CD4-positive, alpha-beta T cell (primary cell): ENCODE measurements at places on chromosomes 3 and 15. TPM values are rescaled to one million over a fixed set of nuclear protein-coding genes. Genes with fewer than 3 reads are reported as not detected.
A peak's percentile ranks its signal among the peaks of the same experiment; 100 is the strongest.

The NEK10 gene
- total RNA-seq, result 0.77 TPM

The DNAJA4 gene
- total RNA-seq, result 48.5 TPM

The PCOLCE2 gene
- not detected for total RNA-seq

The HTR3E gene
- total RNA-seq, result not detected

DNA sequence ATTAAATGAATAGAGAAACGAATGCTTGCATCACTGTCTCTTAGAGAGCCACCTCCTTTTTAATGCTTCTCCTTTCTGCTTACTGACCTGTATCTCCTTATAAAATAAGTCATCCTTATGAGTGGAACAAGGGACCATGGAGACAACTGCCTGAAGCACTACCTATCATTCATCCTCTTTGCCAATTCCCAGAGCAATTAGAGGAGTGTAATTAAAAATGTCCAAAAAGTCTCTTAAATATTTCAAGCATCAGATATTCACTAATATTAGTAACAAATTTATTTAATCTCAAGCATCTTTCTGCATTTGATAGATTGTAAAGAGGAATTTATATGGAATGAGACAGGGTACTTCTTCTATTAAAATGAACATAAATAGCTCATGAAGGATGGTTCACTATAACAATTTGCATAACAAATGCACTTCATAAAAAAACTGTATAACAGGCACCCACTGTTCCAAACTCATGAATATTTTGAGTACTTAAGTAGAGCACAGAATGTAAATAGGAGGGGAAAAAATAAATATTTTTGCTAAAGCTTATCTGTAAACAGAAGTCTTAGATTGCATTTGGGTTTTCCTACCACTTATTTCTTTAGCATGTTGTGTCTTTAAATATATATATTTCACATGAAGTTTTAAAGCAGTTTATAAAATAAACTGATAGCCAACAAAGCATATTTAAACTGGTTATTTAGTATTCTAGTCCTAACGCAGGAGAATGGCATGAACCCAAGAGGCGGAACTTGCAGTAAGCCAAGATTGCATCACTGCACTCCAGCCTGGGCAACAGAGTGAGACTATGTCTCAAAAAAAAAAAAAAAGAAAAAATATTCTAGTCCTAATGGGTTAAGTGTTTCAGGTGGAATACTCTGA is 269.3 kb downstream of the TBL1XR1 start:
- H3K27ac ChIP-seq, result no peak overlapping the region
- no peaks in the 10 kb centered on the region for H3K36me3 ChIP-seq
- H3K27me3 ChIP-seq, result no peaks in the 10 kb centered on the region
- no peaks in the 10 kb centered on the region for H3K4me1 ChIP-seq
- DNase-seq, result no peak

DNA sequence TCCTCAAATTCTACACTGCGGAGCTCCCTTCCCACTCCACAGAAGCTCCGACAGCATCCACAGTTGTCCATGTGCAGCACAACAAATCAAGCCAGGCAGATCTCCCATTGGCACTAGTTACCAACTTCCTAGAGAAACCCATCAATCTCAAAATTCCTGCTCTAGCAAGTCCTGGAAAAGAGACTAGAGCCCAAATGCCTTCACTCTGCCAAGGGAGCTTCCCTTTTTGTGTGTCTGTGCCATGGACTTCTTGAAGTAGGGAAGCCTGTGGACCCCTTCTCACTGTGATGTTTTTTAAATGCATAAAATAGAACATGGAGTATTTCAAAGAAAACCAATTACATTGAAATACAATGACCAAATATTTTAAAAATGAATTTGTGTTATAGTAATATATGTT is 59.1 kb downstream of the TGFBR2 start:
- peaks cover 43% of the 10 kb centered on the region for H3K36me3 ChIP-seq
- H3K4me1 ChIP-seq, result peaks cover 67% of the 10 kb centered on the region
- DNase-seq, result no peak
- H3K4me3 ChIP-seq, result no peak overlapping the region

- no peaks in the 10 kb centered on the region for H3K4me1 ChIP-seq
- H3K27me3 ChIP-seq, result no peaks in the 10 kb centered on the region
These were observed 61.0 kb downstream of the ATP8B4 start for GRCh38 chr15:50057905-50058639.

GRCh38 chr3:150286390-150287147 is 121.5 kb upstream of the TSC22D2 start:
- H3K36me3 ChIP-seq, result no peaks in the 10 kb centered on the region
- no peak for DNase-seq
- H3K27ac ChIP-seq, result no peak overlapping the region
- H3K4me1 ChIP-seq, result no peaks in the 10 kb centered on the region
- no peak overlapping the region for H3K4me3 ChIP-seq

DNA sequence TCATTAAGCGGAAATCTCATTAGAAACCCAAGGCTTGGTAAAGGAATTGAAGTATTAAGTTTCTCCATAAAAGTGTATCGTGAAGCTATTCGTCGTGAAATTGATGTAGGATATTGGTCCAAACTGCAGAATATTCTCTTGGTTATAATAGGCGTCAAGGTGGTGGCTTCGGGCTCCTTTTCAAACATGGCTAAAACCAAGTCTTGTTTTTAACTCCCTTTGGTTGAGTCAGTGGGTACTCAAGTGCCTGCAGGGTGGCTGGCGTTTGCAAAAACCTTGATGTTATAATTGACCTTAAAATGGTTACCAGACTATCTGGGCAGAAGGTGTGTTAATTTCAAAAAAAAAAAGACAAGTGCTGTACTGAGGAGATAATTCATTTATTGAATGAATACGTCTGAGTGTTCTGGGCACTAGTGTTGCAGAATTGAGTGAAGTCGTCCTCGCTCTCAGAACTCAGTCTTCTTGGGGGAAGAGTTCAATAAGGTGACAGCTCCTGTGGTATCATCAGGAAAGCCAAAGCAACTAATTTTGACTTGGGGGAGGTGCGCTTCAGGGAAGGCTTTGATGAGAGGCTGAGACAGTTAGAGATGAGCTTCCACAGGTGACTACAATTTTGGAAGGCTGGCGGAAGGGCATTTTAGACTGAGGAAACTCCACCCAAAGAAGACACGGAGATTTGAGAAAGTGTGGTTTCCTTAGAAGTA is 1.5 kb downstream of the UBE2Q2 start:
- no peaks in the 10 kb centered on the region for H3K36me3 ChIP-seq
- H3K27ac ChIP-seq, result peak overlapping the region; percentile 54
- peak; percentile 17 for DNase-seq
- H3K4me1 ChIP-seq, result peaks cover 30% of the 10 kb centered on the region
- peak overlapping the region; percentile 83 for H3K4me3 ChIP-seq

- no peak overlapping the region for H3K4me3 ChIP-seq
- no peaks in the 10 kb centered on the region for H3K36me3 ChIP-seq
- H3K27ac ChIP-seq, result no peak overlapping the region
- H3K4me1 ChIP-seq, result no peaks in the 10 kb centered on the region
These were observed 30.5 kb downstream of the ALS2CL start for GRCh38 chr3:46662771-46663551.

DNA sequence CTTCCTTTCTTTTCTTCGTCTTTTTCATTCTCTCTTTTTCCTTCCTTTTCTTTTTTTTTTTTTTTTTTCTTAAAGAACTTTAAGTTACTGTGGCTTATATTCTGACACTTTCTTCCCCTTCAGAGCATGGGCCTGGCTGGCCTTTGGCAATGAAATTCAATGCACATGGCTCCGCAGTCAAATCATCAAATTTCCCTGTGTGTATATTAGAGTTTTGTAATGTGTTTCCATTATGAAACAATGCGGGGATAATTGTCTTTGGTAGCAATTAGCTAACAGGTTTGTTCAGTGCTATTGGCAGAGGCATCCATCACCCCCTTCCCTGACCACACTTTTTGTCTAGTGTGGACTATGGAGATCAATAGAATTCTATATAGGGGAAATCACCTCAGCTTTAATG is 80.5 kb downstream of the CDIN1 start:
- no peak overlapping the region for H3K4me3 ChIP-seq
- H3K4me1 ChIP-seq, result no peaks in the 10 kb centered on the region
- H3K36me3 ChIP-seq, result no peaks in the 10 kb centered on the region
- no peak for DNase-seq
- no peak overlapping the region for H3K27ac ChIP-seq

DNA sequence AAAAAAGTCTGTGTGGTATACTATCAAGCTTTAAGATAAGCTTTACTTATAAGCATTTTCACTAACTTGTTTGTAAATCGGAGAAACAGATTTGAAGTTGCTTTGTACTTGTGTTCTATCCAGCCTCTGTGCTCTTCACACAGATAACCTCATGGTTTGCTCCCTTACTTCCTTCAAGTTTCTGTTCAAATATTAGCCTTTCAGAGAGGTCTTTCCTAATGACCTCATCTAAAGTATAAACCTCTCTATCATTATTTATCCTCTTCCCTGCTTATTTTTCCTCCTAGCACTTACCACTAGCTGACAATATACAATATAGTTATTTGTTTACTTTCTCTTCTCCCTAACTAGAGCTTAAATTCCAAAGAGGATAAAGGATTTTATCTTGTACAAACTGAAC is 180.0 kb downstream of the CBLB start:
- peaks cover 34% of the 10 kb centered on the region for H3K36me3 ChIP-seq
- no peak overlapping the region for H3K27ac ChIP-seq
- no peaks in the 10 kb centered on the region for H3K4me1 ChIP-seq
- DNase-seq, result peak; percentile 7
- H3K27me3 ChIP-seq, result no peaks in the 10 kb centered on the region

DNA sequence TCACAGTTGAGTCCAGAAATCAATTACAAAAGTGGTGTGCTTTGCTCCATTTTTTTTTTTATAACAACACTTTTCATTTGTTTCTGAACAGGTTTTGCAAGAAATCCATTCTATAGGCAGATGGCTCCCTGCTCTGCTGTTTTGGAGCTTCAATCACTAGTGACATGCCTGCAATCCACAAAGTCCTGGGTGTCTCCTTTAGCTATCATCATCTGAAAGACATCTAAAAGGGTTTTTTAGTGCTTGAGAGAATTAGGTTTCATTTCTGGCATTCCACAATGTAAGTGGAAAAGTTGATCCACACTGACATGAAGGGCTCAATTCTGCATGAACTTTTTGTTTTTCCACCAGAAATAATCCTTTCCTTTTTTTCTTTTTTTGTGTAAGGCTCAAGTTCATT is 24.0 kb upstream of the MEIS2 start:
- H3K36me3 ChIP-seq, result no peaks in the 10 kb centered on the region
- no peak overlapping the region for H3K4me3 ChIP-seq
- H3K4me1 ChIP-seq, result no peaks in the 10 kb centered on the region
- no peak overlapping the region for H3K27ac ChIP-seq
- H3K27me3 ChIP-seq, result no peaks in the 10 kb centered on the region
